ENCODE measurements at places on chromosomes 2 and 18. TPM values are rescaled to one million over a fixed set of nuclear protein-coding genes. Genes with fewer than 3 reads are reported as not detected.

The DLGAP1 gene
- 0.17 TPM for total RNA-seq

GRCh38 chr2:241185961-241186360 lies 2.5 kb upstream of the ANO7 start:
- no peaks in the 10 kb centered on the region for H3K27me3 ChIP-seq
- no peak overlapping the region for H3K27ac ChIP-seq
- no peak for DNase-seq
- H3K4me1 ChIP-seq = no peaks in the 10 kb centered on the region

GRCh38 chr2:10225291-10226037 lies 77.2 kb upstream of the HPCAL1 start:
- H3K36me3 ChIP-seq = no peaks in the 10 kb centered on the region
- no peak overlapping the region for H3K4me3 ChIP-seq
- H3K27me3 ChIP-seq = no peaks in the 10 kb centered on the region
- no peak overlapping the region for H3K27ac ChIP-seq

- H3K36me3 ChIP-seq = no peaks in the 10 kb centered on the region
- H3K4me3 ChIP-seq = no peak overlapping the region
- no peak overlapping the region for H3K27ac ChIP-seq
- no peaks in the 10 kb centered on the region for H3K27me3 ChIP-seq
- no peak for DNase-seq
- H3K4me1 ChIP-seq = no peaks in the 10 kb centered on the region
These were observed 64.9 kb downstream of the EVA1A start for GRCh38 chr2:75495862-75496261.
